ENCODE measurements at places on chromosomes 5 and 9.

DNA sequence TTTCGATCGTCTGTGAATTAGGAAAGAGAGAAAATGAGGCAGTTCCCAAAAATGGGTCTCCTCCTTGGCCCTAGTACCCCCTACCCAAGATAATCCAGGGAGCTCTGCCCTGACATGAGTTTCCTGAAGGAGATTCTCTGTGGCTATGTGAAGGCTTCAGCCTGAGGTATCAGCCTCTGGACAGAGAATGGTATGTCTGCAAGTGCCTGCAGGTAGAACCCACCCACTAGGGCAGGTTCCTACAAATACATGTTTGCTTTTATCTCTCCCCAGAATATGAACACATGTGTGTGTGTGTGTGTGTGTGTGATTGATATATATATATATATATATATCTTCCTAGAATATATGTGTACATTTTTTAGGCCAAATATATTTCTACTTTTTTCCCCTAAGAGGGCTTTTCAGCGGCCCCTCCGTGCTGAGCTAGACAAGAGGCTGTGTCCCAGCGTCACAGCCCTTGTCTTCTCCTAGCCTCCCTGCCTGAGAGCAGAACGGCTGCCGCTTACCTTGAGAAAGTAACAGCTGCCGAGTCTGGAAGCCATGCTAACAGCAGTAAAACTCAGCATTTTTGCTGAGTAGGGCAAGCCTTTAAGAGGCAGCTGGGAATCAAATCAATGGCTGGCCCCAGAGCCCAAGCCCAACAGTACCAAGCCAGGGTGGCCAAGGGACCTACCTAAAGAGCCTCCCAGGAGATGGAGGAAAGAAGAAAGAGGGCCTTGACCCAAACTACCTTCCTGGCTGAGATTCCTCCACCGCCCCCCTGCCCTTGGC, 2.1 kb downstream of the BRINP1 start:
- no peak for DNase-seq

GRCh38 chr9:89544279-89544661, 46.4 kb upstream of the SEMA4D start:
- DNase-seq = no peak

DNA sequence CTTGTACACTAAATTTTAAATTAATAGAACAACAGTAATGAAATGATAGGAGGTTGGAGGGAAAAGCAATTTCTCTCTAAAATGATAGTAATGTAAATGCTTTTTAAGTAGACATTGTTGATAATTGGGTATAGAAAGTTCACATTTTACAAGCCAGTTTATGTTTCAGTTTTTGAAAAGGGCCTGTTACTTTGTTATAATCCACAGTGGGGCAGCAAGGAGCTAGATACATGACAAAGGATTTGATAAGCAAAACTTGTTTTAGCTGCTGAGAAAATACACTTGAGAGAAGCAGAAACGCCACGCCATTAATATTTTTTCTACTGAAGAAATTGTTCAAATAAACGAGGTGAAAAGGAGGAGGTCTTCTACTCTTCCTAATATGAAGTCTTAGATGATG, 30.2 kb downstream of the SREK1 start:
- DNase-seq = no peak

- DNase-seq = no peak
Observed at GRCh38 chr5:40909264-40909663, at the start of gene C7. Gene C7 (plus strand): TSS chr5:40909497. CDS start chr5:40909611, 114 bp downstream.
